CD4-positive, alpha-beta T cell treated with Interleukin-15 for 4 hours (primary cell): ENCODE measurements at places on chromosomes 12 and 14.

- DNase-seq: no peak
Observed at GRCh38 chr12:84910549-84911241, 1.9 kb downstream of the SLC6A15 start.

- DNase-seq: no peak
Observed at GRCh38 chr12:39846971-39847650, 227.5 kb upstream of the ABCD2 start.

GRCh38 chr14:58118097-58118815 is 33.8 kb downstream of the ARMH4 start:
- DNase-seq: no peak

DNA sequence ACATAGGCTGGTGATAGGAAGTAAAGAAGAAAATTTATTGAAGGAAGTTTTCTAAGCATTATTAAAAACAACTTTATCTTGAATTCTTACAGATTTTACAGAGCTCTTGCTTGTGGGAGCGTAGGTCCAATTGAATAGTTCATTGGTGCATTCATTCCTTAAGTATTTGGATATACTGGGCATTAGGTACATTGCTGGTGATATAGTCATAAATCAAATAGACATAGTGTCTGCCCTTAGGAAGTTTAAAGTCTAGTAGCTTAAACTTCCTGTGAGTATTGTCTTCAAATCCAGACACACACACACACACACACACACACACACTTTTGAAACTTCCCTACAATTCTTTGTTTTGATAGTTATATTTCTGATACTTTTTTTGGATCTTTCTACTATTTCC is 226.7 kb downstream of the FUT8 start:
- no peak for DNase-seq

DNA sequence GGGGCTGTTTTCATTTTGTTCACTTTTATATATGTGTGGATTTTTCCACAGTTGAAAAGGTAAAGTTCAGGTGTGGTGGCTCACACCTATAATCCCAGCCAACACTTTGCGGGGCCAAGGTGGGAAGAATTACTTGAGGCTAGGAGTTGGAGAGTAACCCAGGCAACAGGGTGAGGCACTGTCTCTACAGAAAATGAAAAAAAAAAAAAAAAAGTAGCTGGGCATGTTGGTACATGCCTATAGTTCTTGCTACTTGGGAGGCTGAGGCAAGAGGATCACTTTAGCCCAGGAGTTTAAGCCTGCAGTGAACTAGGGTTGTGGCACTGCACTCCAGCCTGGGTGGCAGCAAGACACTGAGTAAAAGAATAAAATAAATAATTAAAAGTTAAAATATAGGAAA is 326.5 kb downstream of the NAV3 start:
- no peak for DNase-seq

GRCh38 chr12:47744778-47745436 is 13.8 kb downstream of the RAPGEF3 start:
- no peak for DNase-seq
